ENCODE measurements at places on chromosomes 7 and 10. TPM values are rescaled to one million over a fixed set of nuclear protein-coding genes. Genes with fewer than 3 reads are reported as not detected.

DNA sequence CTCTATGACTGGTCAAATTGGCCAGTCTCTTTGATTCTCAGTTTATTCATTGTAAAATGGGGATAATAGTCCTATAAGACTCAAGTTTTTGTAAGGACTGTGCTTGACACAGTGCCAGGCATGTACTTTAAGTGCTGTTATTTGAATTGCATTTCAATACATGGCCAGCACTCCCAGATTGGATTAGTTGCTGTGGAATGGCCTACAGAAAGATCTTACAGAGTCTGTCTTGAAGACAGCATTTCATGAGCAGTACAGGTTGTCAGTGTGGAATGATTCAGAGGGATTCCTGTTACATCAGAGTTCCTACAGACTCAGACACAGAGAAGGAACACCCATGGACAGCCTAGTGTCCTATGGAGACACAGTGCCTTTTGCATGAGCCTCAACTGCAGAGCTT is 238.1 kb upstream of the BMPER start:
- H3K27ac ChIP-seq, result no peak overlapping the region
- DNase-seq, result no peak
- no peaks in the 10 kb centered on the region for H3K27me3 ChIP-seq
- H3K4me3 ChIP-seq, result no peak overlapping the region
- H3K4me1 ChIP-seq, result no peaks in the 10 kb centered on the region

- H3K4me3 ChIP-seq, result no peak overlapping the region
- H3K36me3 ChIP-seq, result no peaks in the 10 kb centered on the region
- H3K27me3 ChIP-seq, result no peaks in the 10 kb centered on the region
These were observed 120.4 kb upstream of the TARP start for GRCh38 chr7:38393874-38394273.

ODAD2 gene
- total RNA-seq, result 0.27 TPM

EBLN1 gene
- not detected for total RNA-seq

DNA sequence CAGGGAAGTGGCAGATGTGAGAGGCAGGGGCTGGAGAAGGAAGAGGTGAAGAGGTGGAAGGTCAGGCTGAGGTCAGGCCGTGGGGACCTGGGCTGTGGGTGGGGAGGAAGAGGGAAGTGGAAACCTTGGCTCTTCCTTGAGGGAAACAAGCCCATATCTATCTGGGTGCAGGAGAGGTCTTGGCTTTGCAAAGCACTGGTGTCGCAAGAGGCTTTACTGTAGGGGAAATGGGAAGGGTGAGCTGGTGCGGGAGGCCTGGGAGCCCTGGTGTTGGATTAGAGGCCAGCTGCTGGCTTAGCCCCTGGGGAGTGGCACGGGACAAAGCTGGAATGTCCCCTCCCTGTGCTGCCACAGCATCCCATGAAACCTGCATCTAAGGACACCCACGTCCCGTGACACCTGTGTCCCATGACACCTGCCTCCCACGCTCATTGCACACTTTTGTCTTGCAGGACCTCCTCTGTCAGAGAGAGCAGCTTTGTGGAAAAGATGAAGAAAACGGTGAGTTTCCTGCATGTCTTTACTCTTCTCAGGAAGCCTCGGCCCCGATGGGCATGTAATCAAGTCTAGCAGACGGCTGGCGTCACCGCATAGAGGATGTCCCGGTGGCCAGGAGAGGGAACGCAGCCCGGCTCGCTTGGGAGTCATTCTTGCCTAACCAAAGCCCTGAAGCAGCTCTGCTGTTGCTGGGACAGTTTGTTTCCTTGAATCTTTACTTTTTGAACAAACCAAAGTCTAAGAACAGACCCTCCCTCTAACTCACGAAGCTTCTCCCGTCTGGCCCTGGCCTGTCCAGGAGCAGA is 22.2 kb downstream of the TMEM120A start:
- no peak overlapping the region for H3K27ac ChIP-seq
- H3K4me1 ChIP-seq, result no peaks in the 10 kb centered on the region

- no peaks in the 10 kb centered on the region for H3K27me3 ChIP-seq
- DNase-seq, result no peak
- H3K36me3 ChIP-seq, result no peaks in the 10 kb centered on the region
- H3K27ac ChIP-seq, result no peak overlapping the region
- no peak overlapping the region for H3K4me3 ChIP-seq
- no peaks in the 10 kb centered on the region for H3K4me1 ChIP-seq
These were observed 109.0 kb upstream of the STARD3NL start for GRCh38 chr7:38069052-38069451.

DNA sequence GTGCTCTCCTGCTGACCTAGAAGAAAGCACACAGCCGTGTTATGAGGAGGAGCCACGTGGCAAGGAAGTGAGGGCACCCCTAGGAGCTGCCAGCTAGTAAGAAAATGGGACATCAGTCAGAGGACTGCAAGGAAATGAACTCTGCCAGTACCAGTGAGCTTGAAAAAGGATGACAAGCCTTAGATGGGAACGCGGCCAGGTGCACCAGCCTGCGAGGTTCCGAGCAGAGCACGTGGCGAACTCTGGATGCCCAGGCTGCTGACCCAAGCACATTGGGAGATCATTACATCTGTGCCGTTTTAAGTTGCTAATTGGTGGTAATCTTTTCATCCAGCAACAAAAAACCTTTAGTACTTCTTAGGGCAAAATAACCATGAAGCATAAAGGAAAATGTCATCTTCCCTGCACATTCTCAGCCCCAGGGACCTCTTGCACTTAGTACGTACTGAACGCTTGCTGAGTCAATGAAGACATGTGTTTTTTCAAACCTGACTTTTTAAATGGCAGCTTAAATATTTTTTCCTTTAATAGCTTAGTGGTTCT is 69.4 kb downstream of the AMZ1 start:
- DNase-seq, result no peak
- H3K4me3 ChIP-seq, result no peak overlapping the region
- no peaks in the 10 kb centered on the region for H3K27me3 ChIP-seq
- no peaks in the 10 kb centered on the region for H3K4me1 ChIP-seq

DNA sequence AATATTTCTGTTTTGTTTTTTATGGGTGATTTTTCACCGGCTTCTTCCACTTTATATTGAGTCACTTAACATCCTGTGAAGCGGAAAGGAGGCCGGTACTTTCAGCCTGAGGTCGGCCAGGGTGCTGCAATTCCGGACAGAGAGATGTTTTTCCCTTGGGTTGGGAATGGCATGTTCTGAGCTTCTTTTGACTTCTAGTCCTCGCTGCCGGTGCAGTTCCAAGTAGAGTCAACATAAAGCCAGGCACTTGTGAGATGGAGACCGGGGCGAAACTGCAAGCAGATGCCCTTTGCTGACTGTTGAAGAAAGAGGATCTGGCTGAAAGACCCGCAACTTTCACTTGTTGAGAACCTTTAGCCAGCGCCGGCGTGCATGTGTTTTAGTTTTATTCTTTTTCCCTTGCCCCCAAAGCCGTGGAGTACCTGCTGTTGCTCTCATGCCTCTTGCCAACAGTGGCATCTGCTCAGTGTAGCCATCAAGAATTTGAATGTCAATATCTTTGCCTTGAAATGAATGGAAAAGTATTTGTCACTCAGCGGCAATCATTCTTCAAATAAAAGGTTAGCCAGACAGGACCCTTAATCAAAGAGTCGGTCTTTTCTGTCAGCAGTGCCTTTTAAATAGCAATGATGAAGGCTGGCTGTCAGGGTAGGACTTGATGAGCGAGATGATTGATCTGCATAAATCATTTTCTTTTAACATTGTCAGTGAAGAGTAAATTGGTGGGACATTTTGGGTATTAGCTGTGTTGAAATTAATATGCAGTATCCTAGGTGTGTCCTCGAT is 351.2 kb downstream of the LRMDA start:
- H3K27me3 ChIP-seq, result peaks cover 5% of the 10 kb centered on the region
- no peaks in the 10 kb centered on the region for H3K36me3 ChIP-seq
- DNase-seq, result no peak
- no peaks in the 10 kb centered on the region for H3K4me1 ChIP-seq
- no peak overlapping the region for H3K4me3 ChIP-seq

- H3K4me1 ChIP-seq, result no peaks in the 10 kb centered on the region
- H3K27me3 ChIP-seq, result no peaks in the 10 kb centered on the region
These were observed 52.0 kb downstream of the TCERG1L start for GRCh38 chr10:131259535-131259934.

DNA sequence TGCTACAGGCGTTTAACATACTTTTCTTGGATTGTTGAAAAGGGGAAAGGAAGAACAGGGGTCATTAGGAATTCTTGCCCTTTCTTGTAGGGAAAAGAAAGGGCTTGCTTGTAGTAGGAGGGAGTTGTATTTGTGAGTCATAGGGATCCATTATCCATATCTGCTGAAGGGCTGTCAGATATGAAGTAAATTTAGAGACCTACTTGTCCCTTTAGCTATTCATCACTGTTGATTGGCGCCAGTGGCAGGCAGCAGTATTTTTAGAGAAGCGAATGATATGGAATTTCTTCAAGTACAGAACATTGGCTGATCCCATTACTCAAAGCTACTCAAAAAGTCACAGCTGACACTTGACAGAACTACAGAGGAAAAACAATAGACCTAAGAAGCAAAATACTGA is 97.7 kb downstream of the CELF2 start:
- H3K36me3 ChIP-seq, result no peaks in the 10 kb centered on the region
- no peaks in the 10 kb centered on the region for H3K4me1 ChIP-seq
- DNase-seq, result no peak
- no peak overlapping the region for H3K27ac ChIP-seq

RHOBTB1 gene
- total RNA-seq, result 0.14 TPM

- no peak overlapping the region for H3K4me3 ChIP-seq
- H3K27me3 ChIP-seq, result no peaks in the 10 kb centered on the region
- no peaks in the 10 kb centered on the region for H3K4me1 ChIP-seq
- no peaks in the 10 kb centered on the region for H3K36me3 ChIP-seq
These were observed 43.1 kb upstream of the SEMA3A start for GRCh38 chr7:84237533-84238173.

DNA sequence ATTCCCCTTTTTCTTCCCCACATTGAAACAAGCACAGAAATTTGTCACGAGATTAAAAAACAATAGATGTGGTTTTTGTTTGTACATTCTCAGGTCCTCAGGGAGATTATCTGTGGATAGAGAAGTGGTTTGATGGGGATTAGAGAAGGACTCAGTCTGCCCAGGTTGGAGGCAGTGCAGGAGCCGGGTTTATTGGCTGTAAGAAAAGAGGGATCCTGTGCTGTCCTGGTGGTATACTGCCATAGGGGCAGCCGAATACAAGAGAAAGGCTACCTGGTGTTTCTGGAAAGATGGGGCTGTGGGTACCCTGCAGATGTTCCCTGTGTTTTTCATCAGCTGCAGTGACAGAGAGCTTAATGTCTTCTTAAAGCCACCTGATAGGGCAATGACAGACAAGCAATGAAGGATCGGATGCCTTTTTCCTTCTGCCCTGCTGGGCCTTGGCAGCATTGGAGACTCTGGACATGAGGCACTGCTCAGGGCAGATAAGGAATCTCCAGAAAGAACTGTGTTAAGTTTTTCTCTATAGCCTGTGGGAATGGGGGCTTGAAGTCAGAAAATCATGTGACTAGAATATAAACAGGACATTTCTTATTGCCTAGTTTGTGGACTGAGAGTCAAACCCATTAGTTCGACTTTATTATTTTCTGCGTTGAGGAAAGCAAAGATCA is 18.1 kb upstream of the GPR141 start:
- no peak overlapping the region for H3K27ac ChIP-seq
- H3K27me3 ChIP-seq, result no peaks in the 10 kb centered on the region
- no peak for DNase-seq
- no peaks in the 10 kb centered on the region for H3K4me1 ChIP-seq

- no peak overlapping the region for H3K27ac ChIP-seq
- no peaks in the 10 kb centered on the region for H3K27me3 ChIP-seq
- peaks cover 14% of the 10 kb centered on the region for H3K4me1 ChIP-seq
- no peak overlapping the region for H3K4me3 ChIP-seq
These were observed 136.6 kb downstream of the PTPN20 start for GRCh38 chr10:47047577-47048525.

NCF1 gene
- total RNA-seq, result 70.1 TPM

- no peaks in the 10 kb centered on the region for H3K27me3 ChIP-seq
- H3K4me3 ChIP-seq, result no peak overlapping the region
- no peak for DNase-seq
These were observed 421.5 kb upstream of the LRGUK start for GRCh38 chr7:133705596-133705995.

Data from naive thymus-derived CD4-positive, alpha-beta T cell (primary cell).